ENCODE measurements at places on chromosomes 2 and 18.

DNA sequence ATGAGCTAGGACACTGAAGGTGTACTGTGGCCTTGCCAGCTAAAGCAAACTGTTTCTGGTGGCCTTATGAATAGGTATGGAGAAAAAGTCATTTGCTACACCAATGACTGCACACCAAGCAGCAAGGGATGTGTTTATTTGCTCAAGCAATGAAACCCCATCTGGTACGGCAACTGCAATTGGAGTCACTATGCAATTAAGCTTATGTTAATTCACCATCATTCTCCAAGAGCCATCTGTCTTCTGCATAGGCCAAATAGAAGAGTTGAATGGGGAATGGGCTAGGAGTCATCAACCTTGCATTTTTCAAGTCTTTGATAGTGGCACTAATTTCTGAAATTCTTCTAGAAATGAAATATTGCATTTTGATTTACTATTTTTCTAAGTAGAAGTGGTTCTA lies 372.0 kb downstream of the KCNJ3 start:
- DNase-seq: no peak

- no peak for DNase-seq
Measured at GRCh38 chr2:7324706-7325105, 407.5 kb downstream of the RNF144A start.

DNA sequence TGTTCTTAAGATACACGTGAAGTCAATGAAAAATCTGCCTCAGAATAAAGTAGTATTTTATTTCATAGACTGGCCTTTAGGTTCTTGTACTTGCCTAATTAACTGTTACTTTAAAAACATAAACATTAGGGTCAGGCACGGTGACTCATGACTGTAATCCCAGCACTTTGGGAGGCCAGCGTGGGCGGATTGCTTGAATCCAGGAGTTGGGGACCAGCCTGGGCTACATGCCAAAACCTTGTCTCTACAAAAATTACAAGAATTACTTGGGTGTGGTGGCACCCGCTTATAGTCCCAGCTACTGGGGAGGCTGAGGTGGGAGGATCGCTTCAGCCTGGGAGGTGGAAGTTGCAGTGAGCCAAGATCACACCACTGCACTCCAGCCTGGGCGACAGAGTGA lies 16.0 kb upstream of the SNORC start:
- no peak for DNase-seq

- no peak for DNase-seq
Measured at GRCh38 chr2:239507576-239508258, 106.9 kb upstream of the HDAC4 start.

- no peak for DNase-seq
Measured at GRCh38 chr2:109295070-109295780, 166.2 kb downstream of the SH3RF3 start.

- DNase-seq: no peak
Measured at GRCh38 chr2:211760103-211760502, 778.5 kb downstream of the ERBB4 start.
